ENCODE measurements at places on chromosomes 16 and 17. TPM values are rescaled to one million over a fixed set of nuclear protein-coding genes. Genes with fewer than 3 reads are reported as not detected.

DNA sequence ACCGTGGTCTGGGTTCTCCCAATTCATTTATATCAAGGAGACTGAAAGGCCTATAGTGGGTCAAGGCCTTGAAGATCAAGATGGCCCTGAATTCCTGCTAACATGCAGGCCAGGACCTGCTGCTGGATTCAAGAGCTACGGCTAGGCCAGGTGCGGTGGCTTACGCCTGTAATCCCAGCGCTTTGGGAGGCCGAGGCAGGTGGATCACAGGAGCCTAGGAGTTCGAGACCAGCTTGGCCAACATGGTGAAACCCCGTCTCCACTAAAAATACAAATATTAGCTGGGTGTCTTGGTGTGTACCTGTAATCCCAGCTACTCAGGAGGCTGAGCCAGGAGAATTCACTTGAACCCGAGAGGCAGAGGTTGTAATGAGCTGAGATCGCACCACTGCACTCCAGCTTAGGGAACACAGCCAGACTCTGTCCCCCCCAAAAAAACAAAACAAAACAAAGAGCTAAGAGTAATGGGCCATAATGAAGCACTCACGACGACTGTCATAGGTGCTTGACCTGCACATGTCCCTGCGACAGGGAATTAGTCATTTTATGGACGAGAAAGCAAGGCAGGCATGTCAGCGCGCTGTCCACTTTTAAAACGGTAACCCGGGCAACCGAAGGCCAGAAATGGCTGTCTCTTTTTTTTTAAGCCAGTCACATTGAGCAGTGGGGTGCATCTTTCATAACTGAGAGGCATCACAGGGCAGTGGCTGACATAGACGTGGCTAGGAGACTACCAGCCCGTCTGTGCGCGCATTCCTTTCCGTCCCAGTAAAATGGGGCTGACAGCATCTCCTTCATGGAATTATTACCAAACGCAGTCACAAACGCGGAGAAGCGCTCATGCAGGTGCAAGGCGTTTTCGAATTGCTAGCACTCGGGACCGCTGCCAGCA lies 1.0 kb upstream of the FBRS start:
- H3K27ac ChIP-seq, result peak overlapping the region; percentile 77
- H3K4me3 ChIP-seq, result peak overlapping the region; percentile 44
- H3K36me3 ChIP-seq, result no peaks in the 10 kb centered on the region
- peaks cover 10% of the 10 kb centered on the region for H3K4me1 ChIP-seq
- DNase-seq, result no peak

- peak overlapping the region; percentile 86 for H3K4me3 ChIP-seq
- no peaks in the 10 kb centered on the region for H3K27me3 ChIP-seq
- peak; percentile 94 for DNase-seq
- no peaks in the 10 kb centered on the region for H3K36me3 ChIP-seq
- peak overlapping the region; percentile 90 for H3K27ac ChIP-seq
These were observed 1.1 kb upstream of the MLLT6 start for GRCh38 chr17:38703742-38704605.

- H3K4me3 ChIP-seq, result no peak overlapping the region
- no peaks in the 10 kb centered on the region for H3K27me3 ChIP-seq
- H3K36me3 ChIP-seq, result no peaks in the 10 kb centered on the region
- DNase-seq, result no peak
These were observed 217.8 kb downstream of the GRIN2A start for GRCh38 chr16:9964426-9964825.

DNA sequence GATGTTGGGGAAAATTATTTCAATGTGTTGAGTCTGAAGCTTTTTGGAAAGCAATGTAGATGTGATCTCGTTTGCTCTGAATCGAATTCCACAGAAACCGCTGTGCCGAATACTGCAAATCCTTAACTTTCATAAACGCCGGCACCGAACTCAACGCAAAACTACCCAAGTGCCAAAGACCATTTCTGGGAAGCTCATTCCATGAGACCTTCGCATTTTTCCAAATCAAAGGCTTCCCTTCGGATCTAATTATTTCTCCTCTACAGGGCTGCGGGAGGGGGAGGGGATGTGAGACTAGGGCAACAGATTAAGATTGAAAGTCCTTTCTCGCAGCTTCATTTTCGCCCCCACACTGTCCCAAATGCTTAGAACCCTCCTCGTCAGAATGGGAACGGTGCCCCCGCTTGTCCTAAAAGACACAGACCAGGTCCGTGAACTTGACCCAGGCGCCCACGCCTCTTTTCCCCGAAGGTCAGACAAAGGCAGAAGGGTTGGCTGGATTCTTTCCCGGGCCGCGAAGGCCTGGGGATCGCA lies 4.0 kb downstream of the PRAC1 start:
- no peaks in the 10 kb centered on the region for H3K36me3 ChIP-seq
- no peak overlapping the region for H3K27ac ChIP-seq
- H3K27me3 ChIP-seq, result no peaks in the 10 kb centered on the region
- no peaks in the 10 kb centered on the region for H3K4me1 ChIP-seq

USB1 gene
- polyA plus RNA-seq, result 26.9 TPM

PRR11 gene
- polyA plus RNA-seq, result 1.3 TPM

ACSM2B gene
- 0.27 TPM for polyA plus RNA-seq

- no peak for DNase-seq
- no peak overlapping the region for H3K4me3 ChIP-seq
- no peaks in the 10 kb centered on the region for H3K36me3 ChIP-seq
These were observed 2.4 kb downstream of the CORO6 start for GRCh38 chr17:29620271-29620670.

DNA sequence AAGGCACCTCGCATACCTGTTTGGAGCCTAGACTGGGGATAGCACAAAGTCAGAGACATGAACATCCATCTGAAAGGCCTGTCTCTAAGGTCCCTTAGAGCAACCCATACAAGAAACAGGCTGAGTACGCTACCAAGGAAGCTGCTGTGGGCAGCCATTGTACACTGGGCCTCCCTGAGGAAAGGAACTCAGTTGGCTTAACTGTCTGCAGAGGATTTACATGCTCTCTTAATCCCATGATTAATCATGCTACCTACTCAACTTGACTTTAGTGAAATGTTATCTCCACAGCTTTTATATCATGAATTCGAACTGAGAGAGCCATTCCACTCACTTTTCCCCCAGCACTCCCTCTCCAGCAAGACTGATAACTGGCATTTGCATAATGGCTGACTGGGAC lies 26.0 kb downstream of the PHLPP2 start:
- no peak overlapping the region for H3K4me3 ChIP-seq
- no peaks in the 10 kb centered on the region for H3K4me1 ChIP-seq
- H3K27me3 ChIP-seq, result no peaks in the 10 kb centered on the region
- DNase-seq, result no peak

DNA sequence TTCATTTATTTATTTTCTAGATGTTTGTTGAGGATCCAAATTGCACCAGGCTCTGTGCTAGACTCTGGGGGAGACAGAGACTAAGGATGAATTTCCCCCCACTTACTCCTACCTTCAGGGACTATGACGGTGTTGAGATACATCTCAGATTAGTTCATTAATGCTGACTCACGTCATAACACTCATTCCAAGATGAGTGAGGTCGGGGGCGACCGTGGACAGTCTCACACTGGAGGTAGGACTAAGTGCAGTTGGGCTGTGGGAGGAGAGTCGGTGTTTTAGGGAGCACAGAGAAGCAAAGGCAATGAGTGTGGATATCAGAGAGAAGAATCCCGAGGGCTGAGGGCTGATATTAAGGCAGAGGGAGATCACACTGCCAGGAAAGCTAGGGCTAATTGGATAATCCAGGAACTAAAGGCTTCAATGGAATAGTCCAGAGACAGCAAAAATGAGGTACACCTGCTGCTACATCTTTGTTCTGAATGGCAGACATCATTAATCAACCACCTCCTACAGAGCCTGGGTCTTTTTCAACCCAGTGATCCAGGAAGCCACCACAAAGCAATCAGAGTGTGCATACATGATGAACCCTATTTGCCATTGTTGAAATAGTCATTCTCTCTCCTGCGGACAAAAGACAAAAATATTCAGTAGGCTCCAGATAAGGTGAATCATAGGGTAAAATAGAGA lies 38.6 kb upstream of the CACNG4 start:
- H3K4me1 ChIP-seq, result no peaks in the 10 kb centered on the region
- no peaks in the 10 kb centered on the region for H3K27me3 ChIP-seq
- H3K36me3 ChIP-seq, result no peaks in the 10 kb centered on the region

SMG6 gene
- polyA plus RNA-seq, result 51.0 TPM

GRCh38 chr17:18070861-18071340 lies 16.8 kb upstream of the DRG2 start:
- DNase-seq, result no peak
- no peak overlapping the region for H3K4me3 ChIP-seq
- H3K27me3 ChIP-seq, result no peaks in the 10 kb centered on the region
- H3K36me3 ChIP-seq, result no peaks in the 10 kb centered on the region

RAP1GAP2 gene
- 4.4 TPM for polyA plus RNA-seq

- no peaks in the 10 kb centered on the region for H3K4me1 ChIP-seq
- H3K27me3 ChIP-seq, result no peaks in the 10 kb centered on the region
These were observed 366.8 kb upstream of the MON1B start for GRCh38 chr16:76824221-76824620.

GRCh38 chr17:39704821-39705551 lies 5.1 kb downstream of the ERBB2 start:
- no peak overlapping the region for H3K4me3 ChIP-seq
- no peaks in the 10 kb centered on the region for H3K27me3 ChIP-seq
- no peaks in the 10 kb centered on the region for H3K36me3 ChIP-seq
- no peak for DNase-seq

DNA sequence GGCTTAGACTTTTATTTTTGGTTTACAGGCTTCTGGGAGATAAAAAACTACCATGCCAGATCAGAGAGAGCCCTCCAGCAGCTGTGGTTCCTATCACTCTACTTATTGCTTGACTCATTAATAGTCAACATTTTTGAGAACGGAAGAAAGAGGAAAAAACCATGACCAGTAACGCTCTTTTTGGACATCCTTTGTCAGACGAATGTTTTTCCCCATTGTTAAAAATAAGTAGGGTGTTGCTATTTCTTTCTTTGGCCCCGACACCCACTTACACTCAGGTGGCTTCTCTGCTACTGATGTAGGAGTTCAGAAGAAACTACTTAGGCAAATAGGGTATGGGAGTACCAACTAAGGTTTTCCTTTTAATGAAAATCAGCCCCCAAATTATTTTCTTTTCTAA lies 27.5 kb downstream of the TVP23A start:
- DNase-seq, result no peak
- no peak overlapping the region for H3K4me3 ChIP-seq
- no peaks in the 10 kb centered on the region for H3K4me1 ChIP-seq
- no peaks in the 10 kb centered on the region for H3K27me3 ChIP-seq
